RWPE2 (cell line): ENCODE measurements at places on chromosomes 2 and 18.

DNA sequence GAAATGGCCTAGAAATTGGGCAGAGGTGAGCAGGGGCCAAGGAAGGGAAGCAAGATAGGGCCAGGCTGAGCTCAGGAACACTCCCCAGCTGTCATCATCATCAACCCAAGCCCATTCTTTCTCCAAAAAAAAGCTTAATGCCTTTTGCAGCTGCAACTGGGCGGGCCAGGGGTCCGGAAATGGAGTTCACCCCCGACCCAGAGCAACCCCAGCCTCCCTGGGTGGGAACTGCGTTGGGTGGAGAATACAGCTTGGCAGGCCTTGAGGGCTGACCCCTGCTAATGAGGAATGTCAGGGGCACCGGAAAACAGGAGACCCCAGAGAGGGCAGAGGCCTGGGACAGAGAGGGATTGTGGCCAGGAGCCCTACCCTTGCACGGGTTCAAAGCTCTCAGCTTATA is 64.8 kb downstream of the TNS1 start:
- DNase-seq, result no peak

DNA sequence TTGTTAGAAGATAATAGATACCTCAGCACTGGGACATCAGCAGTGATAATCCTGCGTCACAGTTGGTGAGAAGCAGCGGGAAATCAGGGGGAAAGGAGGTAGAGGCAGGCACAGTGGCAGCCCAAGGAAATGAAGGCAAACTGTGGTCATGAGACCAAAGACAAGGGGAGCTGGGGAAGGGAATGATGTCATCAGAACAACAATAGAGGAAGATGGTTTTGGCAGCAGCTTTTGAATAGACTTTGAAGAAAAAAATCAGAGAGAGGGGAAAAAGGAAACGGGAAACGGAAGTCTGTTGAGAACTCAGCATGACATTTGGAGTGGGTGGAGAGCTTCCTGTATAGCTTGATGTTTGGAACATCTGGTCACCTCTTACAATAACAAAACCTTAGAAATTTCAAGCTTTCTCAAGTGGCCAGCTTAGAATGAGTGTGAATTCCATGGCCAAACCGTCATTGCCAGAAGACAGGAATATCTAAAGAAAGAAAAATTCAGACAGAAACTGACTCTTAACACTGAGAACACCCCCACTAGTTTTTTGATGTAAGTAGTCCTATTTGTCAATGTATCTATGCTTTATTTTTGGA is 18.4 kb upstream of the YES1 start:
- DNase-seq, result no peak

- DNase-seq, result no peak
These were observed 62.0 kb downstream of the TGIF1 start for GRCh38 chr18:3511980-3512379.

DNA sequence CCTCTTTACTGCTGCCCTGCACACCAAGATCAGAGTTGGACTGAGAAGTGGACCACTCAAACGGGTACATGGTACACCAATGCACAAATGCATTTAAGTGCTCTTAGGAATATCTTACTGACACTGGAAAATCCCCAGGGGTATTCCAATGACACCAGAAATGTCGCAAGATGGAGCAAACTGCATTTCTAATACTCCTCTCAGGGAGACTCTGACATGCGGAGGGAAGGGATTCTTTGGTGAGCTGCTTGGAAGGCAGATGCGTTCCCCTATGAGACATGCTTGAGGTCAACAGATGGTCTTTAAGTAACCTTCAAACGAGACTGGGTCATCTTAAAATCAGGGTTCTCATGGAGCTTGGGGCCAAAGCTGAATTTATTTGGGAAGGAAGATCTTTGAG is 521.8 kb upstream of the TCF4 start:
- DNase-seq, result no peak

GRCh38 chr2:21381421-21381820 is 257.7 kb downstream of the TDRD15 start:
- DNase-seq, result no peak

DNA sequence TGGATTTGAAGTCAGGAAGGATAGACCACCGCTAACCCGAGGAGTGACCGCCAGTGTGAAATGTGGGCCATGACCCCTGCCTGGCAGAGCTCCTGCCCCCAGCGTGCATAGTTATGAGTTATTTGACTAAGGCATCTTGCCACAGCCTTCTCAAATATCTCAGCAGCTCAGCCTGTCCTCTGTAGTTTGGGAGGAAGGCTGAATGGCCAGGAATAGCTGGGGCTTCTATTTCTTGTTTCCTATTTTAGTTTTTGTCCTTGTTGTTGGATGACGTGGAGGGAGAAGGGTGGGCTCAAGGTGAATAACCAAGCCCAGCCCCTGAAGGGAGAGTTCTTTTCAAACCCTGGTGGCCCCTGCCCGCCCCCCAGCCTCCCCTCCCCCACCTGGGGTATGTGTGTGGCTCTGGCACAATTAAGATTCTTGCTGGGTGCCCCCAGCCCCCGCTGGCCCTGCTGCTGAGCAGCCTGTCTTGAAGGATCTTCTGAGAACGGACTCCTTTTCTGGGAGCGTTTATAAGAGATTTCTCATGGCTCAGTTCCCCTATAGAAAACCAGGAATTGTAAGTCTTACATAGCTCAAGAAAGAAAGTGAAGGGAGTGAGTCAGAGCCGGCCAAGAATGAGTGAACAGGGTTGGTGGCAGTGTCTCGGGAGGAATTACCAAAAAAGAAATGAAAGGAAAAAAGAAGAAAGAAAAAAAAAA is 157.4 kb downstream of the GLI2 start:
- no peak for DNase-seq

GRCh38 chr2:46284260-46284659 is 12.9 kb upstream of the EPAS1 start:
- DNase-seq, result no peak

DNA sequence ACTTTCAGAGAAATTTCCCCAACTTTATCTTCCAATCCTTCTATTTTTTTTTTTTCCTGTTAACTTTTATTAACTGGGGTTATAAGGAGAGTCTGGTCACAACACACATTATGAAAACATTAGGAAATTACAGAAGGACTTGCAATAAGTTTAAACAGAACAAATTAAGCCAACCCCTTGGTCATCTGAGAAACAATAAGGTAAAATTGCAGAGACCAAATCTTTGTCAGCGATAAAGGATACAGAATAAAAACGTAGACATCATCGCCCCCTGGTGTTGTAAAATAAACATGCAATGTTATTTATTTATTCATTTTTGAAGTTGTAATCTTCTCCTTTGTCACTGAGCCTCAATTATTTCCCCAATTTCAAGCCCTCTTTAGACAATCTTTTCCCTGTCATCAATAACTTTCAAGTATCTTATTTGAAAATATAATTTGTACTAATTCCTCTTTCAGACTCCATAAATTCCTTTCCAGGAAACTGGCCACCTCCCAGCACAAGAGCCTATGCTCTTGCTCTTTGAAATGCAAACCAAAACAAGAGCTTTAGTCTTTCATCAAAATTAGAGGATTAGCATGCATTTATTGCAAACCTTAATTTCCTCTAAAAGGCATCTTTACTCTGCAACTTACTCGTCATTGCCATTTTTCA is 19.5 kb downstream of the G6PC2 start:
- DNase-seq, result no peak

GRCh38 chr2:175206866-175207265 is 25.4 kb upstream of the ATP5MC3 start:
- DNase-seq, result no peak

DNA sequence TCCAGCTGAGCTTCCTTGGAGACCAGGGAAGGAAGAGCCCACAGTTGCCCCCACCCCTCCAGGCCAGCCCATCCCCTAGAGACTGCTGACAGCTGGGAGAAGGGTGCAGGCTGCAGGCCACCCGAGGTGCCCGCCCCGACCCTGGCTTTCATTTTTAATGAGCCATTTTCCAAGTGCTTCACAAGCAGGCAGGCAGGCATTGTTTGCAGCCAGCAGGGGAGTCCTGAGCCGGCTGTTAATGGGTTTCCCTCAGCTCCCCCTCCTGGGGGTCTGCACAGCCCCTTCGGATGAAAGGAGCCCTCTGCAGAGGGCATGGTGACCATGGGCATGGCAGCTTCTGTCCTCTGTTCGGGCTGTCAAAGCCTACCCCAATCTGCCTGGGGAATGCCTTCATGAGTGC is 94.5 kb downstream of the ZBTB7C start:
- DNase-seq, result no peak

DNA sequence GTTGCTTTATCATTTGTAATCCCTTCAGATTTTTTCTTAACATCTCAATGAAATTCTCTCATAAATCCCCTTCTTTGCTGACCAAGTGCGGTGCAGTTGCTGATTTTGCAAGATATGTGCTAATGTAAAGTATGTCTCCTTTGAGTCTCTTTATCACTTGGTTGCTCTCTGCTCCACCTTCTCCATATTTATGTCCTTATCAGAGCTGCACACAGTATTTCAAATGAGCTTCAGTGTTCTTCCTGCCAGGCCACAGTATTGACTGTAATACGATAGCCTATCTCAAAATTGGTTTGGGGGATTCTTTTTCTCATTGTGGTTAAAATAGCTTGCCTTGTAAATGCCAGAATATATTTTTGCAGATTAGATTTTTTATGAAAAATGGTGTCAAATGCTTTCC is 32.2 kb downstream of the MAIP1 start:
- DNase-seq, result no peak

DNA sequence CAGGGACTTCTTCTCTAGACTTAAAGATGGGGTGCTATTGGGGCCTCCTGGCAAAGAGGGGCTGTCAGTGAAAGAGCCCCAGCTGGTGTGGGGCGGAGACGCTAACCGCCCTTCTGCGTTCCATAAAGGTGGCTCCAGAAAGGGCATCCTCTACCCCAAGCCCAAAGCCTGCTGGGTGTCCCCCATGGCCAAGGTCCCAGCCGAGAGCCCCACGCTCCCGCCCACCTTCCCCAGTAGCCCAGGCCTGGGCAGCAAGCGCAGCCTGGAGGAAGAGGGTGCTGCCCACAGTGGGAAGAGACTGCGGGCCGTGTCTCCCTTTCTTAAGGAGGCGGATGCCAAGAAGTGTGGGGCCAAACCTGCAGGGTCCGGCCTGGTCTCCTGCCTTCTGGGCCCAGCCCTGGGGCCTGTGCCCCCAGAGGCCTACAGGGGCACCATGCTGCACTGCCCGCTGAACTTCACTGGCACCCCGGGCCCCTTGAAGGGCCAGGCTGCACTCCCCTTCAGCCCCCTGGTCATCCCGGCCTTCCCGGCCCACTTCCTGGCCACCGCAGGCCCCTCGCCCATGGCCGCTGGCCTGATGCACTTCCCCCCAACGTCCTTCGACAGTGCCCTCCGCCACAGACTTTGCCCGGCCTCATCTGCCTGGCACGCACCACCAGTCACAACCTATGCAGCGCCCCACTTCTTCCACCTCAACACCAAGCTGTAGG is 15.2 kb downstream of the ARID5A start:
- DNase-seq, result no peak

- no peak for DNase-seq
These were observed 96.9 kb downstream of the TANC1 start for GRCh38 chr2:159065313-159065712.

- no peak for DNase-seq
These were observed 67.9 kb downstream of the LCLAT1 start for GRCh38 chr2:30514848-30515435.

- DNase-seq, result no peak
These were observed 36.9 kb downstream of the SNED1 start for GRCh38 chr2:241035142-241035817.

DNA sequence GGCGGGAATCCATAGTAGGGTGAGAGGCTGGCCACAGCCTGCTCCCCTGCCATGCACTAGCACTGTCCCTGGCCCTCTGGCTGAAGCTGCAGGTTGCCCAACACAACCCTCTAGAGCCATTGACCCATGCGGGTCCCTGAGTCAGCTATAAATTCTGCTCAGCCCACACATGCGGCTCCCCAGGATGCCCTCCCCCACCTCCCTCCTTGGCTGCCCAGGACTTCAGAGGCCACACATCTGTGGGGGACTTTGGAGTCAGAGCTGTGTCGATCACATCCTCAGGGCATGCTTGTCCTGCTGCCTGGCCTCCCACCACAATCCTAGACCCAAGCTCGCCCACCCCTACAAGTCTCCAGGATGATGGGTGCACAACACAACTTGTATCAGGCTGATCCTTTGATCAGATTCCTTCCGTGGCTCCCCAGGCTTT is 97.0 kb downstream of the TFCP2L1 start:
- DNase-seq, result no peak

DNA sequence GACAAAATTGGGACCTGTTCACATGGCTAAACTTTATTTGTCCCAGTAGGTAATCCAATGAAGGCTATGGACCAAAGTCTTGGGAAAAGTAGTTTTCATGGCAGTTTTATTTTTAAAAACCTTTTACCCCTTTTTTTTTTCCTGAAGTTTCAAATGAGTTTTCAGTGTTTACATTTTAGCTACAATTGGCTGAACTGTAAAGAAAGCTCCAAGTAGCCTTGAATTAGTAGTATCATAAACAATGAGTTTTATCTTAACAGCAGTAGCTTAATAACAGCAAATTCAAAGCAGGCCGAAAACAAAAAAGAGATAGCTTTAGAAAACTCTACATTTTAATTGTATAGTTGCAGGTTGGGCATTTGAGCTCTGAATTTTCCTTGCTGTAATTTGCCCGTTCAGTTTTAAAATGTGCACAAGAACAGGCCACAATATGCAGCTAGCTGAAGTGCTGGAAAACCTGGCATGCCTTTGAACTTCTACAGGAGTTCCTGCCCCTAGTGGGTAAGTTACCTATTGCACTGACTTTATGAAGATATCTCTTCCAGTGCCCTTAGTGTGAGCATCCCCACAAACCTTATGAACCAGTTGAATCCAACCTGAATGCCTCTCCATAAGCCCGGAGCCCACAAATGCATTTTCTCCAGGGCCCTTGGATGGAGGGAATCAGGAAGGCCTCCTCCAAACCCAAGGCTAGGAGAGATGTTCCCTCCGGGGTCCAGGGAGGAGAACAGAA is 106.7 kb downstream of the XRCC5 start:
- DNase-seq, result no peak

DNA sequence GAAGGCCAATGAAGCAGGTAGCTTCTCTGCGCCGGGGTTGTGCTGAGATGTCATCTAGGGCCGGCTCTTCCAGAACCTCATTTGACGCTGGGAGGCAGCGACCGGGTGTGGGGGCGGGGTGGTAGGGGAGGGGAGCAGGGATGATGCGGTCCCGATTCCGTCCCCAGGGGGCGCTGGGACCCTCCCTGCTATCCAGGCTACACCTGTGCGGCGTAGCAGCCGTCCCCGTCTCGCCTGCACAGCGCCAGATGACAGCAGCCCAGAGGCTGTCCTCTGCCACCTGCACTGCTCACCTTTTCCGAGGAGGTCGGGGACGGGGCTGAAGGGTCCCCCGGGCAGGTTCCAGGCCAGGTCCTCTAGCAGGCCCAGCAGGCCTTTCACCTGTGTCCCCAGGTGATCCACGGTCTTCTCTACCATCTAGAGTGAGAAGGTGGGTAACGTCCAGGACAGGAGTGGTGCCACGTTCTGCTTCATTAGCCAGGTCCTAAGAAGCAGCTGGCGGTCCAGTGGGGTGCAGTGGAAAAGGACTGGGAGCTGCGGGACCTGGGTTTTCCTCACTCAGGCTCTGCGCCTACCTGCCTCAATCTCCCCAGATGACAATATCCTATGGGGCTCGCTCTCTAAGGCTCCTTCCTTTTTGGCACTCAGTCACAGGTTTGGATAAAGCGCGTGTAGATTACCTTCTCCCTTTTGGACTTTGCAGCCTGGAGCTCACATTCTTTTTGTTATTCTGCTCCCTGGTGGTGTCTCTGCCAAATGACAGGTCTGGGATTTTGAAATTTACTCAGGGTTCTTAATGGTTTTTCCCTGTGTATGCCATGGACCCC is 56.0 kb upstream of the RAB6C start:
- no peak for DNase-seq

- no peak for DNase-seq
These were observed 221.4 kb downstream of the CLIP4 start for GRCh38 chr2:29336341-29337241.

- DNase-seq, result no peak
These were observed 28.4 kb downstream of the AAK1 start for GRCh38 chr2:69615078-69615625.
